ENCODE measurements at places on chromosomes 4 and X.

GRCh38 chr4:39308611-39309010 is 57.6 kb downstream of the RFC1 start:
- DNase-seq = no peak

DNA sequence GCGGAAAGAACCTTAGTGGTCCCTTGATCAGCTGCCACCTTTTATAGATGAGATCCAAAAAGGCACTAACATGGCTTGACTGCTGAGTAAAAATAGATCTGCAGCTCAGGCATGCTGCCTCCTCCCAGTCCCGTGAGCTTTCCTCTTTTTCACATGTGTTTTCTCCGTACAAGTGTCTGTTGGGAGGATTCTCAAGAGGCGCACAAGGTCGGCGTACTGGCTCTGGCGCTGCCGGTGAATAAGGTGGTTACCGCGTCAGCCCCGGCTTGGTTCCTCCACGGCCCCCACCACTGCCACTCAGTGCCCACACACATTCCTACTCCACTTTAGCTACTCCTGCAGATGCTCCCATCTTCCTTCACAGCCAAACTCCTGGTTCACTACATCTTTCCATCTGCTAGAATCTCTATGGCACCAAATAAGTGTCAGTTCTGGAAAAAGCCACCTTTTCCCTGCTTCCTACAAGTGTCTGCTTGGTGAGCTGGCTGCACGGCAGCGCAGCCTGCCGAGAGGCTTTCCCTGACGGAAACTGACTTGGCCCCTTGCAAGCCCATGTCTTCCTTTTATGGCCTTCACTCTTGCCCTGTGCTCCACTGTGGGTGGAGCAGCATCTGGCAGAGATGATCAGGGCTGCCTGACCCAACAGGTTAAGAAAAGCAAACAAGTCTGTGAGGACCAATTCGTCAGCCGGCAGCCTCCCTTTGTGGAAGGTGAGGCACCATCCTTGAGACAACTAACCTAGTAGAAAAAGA is 99.8 kb downstream of the KLHL8 start:
- no peak for DNase-seq

DNA sequence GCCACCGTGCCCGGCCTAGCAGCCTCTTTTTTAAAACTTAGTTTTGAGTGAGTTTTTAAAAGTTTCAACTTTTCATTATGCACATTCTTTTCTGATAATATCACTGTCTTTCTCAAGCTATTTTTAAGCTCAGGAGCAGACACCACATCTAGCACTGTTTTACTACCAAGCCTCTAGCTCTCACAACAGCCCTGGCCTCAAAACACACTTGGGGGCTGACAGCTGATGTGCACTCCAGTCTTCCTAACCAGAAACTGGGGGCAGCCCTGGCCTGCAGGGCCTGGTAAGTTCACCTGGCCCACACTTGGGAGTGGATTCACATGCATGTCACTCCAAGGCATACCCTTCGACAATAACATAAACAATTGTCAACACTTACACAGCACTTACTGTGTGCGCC is 34.0 kb downstream of the CENPU start:
- no peak for DNase-seq

- no peak for DNase-seq
Observed at GRCh38 chr4:185399466-185399865, 2.8 kb downstream of the ANKRD37 start.

DNA sequence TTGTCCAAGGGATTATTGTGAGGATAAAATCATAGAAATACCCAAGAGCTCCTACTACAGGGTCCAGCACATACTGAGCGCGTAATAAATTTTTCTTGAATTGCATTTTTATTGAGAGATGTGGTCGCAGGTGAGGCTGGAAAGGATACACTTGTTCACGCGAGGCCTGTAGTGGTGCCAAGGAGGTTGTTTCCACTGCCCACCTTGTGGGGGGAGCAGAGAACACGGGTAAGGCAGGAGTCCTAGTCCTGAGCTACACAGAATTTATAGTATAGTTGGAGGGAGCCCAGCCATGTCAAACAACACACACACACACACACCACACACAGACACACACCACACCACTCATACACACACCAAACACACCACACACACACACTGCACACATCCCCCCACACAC is 31.8 kb upstream of the CYP4V2 start:
- DNase-seq = no peak

- DNase-seq = no peak
Observed at GRCh38 chr4:101584306-101584705, 206.2 kb upstream of the BANK1 start.

DNA sequence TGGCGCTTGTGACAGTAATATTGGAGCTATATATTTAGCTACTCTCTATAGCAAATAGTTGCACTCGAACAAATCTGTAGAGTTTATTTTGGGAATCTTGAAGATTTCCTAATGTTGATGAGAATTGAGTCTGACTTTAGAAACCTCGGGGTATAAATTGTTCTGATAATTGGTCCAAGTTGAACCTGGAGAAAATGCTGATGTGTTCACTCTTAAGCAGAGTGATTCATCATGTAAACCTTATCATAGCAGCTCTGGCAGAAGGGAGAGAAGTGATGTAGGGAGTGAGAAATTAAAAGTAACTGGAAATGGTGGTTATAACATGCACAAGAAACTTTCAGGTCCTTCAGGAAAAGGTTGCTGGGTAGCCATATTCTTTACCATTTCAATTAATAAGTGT is 16.4 kb upstream of the SLC4A4 start:
- DNase-seq = no peak

DNA sequence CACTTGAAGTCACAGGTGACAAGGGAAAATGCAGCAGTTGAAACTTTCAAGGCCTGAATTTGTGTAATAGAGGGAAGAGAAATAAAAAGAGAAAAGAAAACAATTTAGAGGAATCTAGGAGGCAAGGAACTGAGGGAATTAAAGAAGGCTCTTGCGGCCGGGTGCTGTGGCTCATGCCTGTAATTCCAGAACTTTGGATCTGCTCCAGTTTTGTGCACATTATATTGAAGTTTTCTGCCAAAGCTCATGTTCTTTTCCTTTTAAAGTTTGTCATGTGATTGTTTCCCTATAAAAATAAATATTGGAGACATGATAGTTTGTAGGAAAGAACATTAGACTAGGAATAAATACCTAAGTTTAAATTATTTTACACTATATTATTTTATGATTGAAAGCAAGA is 433.9 kb upstream of the CPEB2 start:
- no peak for DNase-seq

DNA sequence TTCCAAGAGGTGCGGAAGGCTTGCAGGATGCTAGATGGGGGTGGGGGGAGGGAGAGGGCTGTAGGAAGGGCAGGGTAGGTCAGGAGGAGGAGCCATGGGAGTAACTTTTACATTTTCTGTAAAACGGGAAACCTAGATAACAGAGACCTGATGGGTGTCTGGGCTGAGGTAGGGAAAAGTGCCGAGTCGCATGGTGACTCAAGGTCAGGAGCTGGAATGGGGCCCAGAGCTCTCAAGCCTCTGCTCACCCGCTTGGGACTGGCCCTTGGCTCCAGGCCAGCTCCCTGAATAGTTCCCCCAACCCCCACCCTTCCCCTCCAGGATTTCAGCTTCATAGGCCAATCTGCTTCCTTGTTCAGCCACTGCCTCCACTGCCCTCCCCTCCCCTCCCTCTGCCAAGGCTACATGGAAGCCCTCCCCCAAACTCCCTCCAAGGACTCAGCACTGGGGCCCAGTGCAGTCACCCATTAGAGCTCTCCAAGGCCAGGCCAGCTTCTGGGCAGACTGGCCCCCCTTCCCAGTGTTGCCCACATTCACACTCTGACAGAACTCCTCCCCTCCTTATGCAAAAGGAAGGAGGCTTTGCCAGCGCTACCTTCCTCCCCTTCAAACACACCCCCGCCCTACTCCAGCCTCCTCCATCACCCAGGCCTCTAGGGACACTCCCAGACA is 43.6 kb downstream of the TSC22D3 start:
- peak; percentile 96 for DNase-seq

DNA sequence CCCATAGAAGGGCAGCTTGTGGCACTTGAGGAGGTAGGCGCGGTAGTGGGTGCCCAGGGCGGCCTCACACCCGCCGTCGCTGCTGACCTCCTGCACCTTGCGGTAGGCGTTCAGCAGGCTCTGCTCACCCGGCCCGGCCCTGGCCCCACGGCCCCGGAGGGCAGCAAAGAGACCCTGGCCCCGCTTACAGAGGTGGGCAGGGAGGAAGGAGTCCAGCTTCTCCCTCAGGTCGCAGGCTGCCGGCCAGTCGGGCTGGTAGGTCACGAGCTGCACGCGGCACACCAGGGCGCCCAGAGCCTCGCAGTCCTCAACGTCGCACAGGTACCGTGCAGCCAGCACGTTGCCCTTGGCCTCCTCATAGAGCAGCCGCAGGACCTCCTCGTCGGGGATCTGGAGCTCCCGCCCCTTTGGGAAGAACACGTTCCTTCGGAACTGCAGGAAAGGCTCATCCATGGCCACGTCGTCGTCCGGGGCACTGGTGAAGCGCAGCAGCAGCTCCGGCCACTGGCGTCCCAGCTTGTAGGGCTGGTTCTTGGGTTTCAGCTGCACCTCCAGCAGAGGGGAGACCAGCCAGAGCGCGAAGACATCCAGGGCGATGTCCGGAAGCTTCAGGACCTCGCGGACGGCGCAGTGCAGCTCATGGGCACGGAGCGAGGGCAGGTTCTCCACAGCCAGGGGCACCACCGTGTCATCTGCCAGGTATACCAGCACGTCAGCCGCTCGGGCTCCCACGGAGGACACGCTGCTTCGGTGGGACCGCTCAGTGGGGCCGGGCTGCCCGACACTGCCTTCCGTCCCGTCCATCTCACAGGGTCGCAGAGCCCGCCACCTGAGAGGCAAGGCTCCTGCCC is 17.1 kb upstream of the LAS1L start:
- DNase-seq = no peak

DNA sequence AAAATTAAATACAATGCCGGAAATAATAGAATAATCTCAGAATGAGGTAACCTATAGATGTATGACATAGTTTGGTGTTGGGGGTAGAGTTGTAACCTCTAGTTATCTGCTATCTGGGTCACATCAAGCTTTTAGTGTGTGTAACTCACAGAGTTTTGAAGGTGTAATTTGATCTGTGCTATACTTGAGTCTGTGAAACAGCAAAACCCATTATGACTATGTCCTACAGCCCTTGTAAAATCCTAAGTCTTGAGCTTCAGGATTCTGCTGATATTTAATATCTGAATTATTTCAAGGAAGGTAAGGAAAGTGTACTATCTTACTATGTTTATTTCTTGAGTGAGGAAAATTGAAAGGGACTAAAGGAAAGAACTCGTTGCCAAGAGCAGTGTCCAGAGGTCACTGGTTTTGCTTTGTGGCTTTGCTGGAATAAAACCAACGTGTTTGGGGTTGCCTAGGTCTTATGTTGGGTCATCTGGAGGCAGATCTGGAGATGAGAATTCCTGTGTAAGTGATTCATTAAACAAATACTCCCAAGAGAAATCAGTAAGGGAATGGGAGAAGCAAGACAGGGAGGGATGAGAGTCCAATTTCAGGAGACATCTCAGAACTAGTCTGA is 107.8 kb upstream of the CBLL2 start:
- DNase-seq = no peak

Data from body of pancreas (tissue), 4 donors.